ENCODE measurements at places on chromosomes 13 and 19.

DNA sequence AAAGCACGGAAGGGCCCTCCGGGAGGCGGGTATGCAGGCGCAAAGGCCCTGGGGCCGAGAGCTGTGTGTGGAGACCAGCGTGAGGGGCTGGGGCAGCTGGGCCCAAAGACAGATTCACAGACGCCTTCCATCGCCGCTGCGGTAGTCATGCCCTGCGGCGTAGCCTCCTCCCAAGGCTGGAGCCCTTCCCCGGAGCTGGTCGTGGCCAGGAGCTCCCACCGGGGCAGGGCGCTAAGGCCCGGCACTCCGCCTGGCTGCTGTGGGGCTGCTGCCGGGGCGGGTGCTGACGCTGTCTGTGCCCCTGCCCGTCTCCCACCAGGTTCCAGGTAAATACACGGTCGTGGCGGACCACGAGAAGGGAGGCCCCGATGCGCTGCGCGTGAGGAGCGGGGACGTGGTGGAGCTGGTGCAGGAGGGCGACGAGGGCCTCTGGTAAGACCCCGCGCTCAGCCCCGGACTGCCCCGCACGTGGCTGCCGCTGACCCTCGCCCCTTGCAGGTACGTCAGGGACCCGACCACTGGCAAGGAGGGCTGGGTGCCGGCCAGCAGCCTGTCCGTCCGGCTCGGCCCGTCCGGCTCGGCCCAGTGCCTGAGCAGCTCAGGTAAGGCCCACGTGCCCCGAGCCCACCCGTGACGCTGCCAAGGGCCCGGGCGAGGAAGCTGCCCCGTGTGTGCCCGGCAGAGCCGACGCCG is 9.4 kb upstream of the F7 start:
- DNase-seq: no peak

DNA sequence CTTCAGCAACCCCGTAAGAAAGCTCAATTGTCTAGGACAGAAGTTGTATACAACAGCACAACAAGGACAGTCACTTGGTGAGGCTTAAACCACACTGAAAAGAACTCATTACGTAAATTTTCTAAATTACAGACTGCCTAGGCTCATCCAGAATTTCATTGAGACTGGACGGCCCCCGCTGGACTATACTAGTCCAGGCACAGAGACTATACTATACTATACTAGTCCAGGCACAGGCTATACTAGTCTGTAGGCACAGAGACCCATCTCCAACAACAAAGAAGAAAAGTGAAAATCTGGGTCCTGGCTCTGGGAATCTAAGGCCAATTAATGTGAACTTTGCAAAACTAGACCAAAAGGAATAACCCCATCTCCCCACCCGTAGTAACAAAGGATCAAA is 700 bp downstream of the ZNF816 start:
- DNase-seq: peak; percentile 42

GRCh38 chr19:3450796-3451411 is 29.4 kb downstream of the SMIM24 start:
- DNase-seq: peak; percentile 99

DNA sequence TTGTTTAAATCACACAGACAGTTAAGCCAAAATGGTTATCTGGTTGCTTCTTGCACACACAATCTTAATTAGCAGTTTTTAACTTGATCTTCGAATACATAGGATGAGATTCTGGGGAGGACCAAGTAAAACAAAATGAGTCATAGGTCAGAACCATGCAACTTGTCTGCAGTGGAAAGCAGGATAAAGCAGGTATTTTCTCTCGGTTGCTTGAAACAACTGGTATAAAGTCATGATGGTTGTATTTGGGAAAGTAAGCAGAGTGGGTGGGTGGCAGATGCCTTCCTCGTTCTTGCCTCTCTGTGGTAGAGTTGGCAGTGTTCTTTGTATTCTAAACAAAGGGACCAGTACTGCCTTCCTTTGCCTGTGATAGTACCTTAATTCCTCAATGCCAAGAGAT is 167.0 kb downstream of the COG6 start:
- no peak for DNase-seq

DNA sequence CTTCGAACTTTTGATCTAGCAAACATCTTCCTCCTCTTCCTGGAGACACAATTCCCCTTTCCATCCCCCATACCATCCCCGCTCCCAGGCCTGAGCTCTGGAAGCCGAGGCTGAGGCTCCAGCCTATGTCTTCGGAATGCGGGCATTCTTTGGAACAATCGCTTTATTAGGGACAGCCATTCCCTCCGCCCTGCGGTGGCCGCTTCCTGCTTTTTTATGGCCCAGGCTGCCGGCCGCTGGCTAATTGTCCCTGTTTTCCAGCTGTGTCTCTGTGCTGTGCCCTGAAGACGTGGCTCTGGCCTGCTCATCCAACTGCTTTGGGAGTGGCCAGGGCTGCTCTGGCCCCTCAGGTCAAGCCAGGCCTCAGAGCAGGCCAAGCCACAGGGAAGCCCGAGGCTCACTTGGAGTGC is 2.1 kb upstream of the CDX2 start:
- DNase-seq: no peak

GRCh38 chr19:42596391-42597072 is 1.8 kb upstream of the CEACAM8 start:
- peak; percentile 36 for DNase-seq

DNA sequence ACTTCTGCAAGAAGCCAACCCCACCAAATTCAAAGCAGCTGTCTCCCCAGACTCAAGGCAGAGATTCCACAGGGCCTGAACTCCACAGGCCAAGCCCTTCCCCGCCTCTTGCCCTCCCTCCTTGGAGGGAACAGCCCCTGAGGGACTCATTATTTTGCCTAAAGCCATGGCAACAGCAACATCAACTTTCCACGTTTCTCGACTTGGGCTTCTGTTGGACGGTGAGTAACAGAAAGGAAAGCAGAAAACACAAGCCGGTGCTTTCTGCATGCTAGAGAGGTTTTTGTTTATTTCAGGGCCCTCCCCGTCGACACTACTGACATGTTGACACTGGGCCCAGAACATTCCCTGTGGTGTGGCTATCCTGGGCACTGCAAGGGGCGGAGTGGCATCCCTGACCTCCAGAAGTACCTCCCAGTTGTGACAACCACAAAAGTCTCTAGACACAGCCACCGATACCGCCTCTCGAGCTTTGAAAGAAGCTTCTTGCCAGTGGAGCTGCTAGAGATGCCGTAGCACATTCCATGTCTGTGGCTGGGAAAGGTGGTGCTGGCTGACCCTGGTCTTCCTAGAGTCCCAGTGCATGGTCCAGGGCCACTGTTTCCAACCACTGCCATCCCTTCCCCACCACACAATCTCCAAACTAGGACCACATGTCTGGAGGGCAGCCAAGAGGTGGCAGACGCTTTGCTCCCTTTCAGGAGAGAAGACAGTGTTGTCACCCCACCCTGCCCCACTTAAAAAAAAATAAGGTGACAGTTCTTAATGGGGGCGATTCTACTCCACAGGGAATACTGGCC is 12.8 kb downstream of the CAPS start:
- peak; percentile 94 for DNase-seq

- no peak for DNase-seq
These were observed 102.2 kb upstream of the MBNL2 start for GRCh38 chr13:97119943-97120342.

- DNase-seq: peak; percentile 43
These were observed 171.8 kb downstream of the STK24 start for GRCh38 chr13:98405107-98405571.

DNA sequence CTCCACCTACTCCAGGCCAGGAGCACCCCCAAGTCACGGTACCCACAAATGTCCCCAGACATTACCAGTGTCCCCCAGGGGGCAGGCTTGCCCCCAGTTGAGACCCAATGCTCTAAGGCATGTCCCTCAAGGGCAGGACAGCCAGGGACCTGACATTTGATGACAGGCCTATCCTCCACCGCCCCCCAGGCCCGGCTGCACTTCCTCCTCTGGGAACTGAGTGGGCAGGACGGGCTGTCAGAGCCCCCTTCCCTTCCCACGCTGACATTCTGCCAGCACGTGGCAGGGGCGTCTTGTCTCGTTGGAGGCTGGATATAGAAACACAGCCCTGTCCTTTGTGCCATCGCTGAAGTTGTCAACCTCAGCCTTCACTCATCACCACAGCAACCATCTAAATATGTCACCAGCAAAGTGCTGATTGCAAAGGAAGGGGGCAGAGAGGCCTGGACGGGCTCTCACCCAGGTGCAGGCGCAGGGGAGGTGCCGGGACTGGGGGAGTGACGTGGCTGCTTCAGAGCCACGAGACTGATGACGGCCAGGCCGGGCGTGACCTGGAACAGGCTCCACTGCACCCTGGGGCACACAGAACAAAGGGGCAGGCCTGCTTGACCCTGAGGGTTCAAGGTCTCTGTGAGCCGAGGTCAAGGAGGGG is 38.4 kb downstream of the GNG7 start:
- DNase-seq: no peak

GRCh38 chr19:4523306-4524110 is 5.2 kb upstream of the PLIN4 start:
- DNase-seq: peak; percentile 58

DNA sequence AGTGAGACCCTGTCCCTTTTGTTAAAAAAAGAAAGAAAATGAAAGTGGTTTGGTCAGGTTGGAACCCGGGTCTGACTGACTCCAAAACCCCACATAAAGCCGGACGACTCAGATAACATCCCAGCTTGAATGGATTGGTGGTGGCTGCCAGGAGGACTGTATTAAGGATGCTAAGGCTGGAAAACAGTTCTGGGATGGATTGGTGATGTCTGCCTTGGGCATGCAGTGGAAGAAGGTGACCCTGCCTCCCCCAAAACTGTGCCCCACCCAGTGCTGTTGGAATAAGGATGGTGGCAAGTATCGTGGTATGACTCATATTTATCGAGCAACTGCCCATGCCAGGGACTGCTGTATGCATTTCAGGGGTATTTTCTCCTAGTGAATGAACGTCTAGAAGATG is 18.5 kb upstream of the COLGALT1 start:
- DNase-seq: no peak

- peak; percentile 50 for DNase-seq
These were observed 29.7 kb downstream of the NKPD1 start for GRCh38 chr19:45130888-45131615.

DNA sequence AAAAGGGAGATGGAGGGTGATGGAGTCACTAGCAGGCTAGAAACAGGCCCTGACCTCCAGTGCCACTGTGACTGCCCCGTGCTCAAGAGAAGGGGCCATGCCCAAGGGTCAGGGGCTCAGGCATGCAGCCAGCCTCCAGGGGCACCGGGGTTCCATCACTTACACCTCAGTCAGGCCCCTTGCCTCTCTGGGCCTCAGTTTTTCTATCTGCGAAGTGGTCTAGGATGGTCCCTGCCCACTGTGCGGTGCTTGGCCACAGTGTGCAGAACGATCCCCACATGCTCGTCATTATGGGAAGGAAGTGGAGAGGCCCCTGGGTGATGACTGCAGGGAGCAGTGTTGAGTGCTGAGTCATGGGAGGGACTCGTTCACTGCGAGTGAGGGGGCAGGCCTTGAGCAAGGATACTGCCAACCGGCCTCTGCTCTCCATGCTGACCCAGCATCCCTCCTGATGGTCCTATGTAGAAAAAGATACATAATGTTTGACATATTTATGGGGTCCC is 23.1 kb downstream of the TMED1 start:
- peak; percentile 99 for DNase-seq

GRCh38 chr19:40650749-40651305 is 39.6 kb downstream of the NUMBL start:
- peak; percentile 93 for DNase-seq

GRCh38 chr19:3868770-3869456 is at the start of gene ZFR2:
ZFR2 (minus strand) TSS chr19:3869038; CDS start chr19:3869017, 21 bp downstream.
- DNase-seq: no peak

- DNase-seq: peak; percentile 55
These were observed 766 bp downstream of the SBNO2 start for GRCh38 chr19:1173159-1173844.

DNA sequence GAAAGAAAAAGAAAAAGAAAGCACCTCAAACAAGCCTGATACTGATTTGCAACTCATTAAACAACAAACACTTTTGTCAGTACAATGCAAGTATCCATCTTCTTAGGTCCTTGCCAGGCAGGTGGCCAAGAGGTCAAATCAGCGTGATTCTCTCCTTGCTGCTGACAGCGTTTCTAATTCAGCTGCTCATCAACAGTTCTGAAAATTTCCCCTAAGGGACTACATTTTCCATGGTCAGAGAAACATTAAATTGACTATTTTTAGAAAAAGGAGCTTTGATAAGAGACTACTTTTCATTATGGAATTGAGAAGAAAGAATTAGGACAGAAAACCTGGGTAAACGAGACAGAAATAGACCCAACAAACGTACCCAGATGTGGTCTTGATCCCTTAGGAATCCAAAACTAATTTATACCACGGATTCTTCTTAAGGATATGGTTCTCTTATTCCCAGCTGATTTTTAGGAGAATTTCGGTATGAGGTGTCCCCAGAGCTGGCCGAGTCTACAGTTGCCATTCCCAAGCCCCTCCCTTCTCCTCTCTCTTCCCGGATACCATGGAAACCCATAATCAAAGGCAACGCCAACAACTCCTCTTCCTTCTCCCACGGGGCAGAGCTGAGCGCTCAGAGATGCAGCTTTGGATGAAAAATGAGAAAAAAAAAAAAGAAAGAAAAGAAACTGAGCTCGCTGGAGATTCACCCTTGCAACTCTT is 29.5 kb upstream of the CEBPG start:
- peak; percentile 55 for DNase-seq

- DNase-seq: no peak
These were observed 477.3 kb downstream of the SUCLA2 start for GRCh38 chr13:47523771-47524170.

GRCh38 chr13:53642306-53642705 is 613.7 kb downstream of the OLFM4 start:
- DNase-seq: no peak

All from GM23248 (cell line).